Activated T-cell treated with anti-CD3 and anti-CD28 coated beads, Interleukin-2, amount 50 U/mL, for 24 hours (primary cell): ENCODE measurements at places on chromosomes 5 and 9.

- no peak overlapping the region for H3K27ac ChIP-seq
- no peak for DNase-seq
- H3K27me3 ChIP-seq, result peaks cover 75% of the 10 kb centered on the region
- H3K4me3 ChIP-seq, result no peak overlapping the region
- H3K36me3 ChIP-seq, result no peaks in the 10 kb centered on the region
Observed at GRCh38 chr5:73131711-73132425, 11.5 kb downstream of the TMEM171 start.

DNA sequence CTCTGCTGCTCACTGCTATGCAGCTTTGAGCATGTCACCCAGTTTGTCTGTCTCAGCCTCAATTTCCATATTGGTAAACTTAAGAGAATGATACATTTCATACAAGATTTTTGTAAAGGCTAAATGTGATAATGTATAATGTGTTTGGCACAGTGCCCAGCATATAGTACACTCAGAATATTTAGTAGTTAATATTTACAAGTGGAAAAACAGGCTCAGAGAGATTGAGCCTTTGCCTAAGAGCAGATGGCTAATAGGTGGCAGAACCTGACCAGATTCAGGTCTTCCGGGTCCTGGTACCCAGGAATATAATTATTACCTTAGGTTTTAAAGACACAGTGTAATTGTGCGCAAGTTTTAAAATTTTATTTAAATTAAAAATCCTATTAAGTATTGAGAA lies 46.8 kb upstream of the KIAA1958 start:
- H3K4me1 ChIP-seq, result no peaks in the 10 kb centered on the region
- no peaks in the 10 kb centered on the region for H3K27me3 ChIP-seq
- no peak for DNase-seq
- H3K4me3 ChIP-seq, result no peak overlapping the region
- no peak overlapping the region for H3K27ac ChIP-seq
- H3K36me3 ChIP-seq, result peaks cover 5% of the 10 kb centered on the region

GRCh38 chr5:99355881-99356280 lies 427.1 kb upstream of the CHD1 start:
- H3K27ac ChIP-seq, result no peak overlapping the region
- H3K4me1 ChIP-seq, result no peaks in the 10 kb centered on the region
- no peaks in the 10 kb centered on the region for H3K36me3 ChIP-seq

DNA sequence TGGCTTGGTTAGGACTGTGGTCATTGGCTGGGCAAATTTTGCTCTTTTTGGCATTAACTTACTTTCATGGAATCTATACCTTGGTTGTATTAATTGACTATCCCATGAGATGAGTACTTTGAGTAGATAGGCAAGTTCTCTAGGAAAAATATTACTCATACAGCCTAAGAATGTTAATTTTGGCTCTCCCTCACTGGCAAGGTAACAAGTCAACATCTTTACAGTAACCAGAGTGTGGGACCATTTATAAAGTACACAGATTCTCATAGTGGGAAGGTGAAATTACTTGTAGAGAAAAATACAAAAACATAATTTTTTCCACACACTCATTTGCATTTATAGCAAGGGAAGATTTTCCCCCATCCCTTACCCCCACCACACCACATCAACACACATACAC lies 154.6 kb upstream of the ZNF608 start:
- H3K4me3 ChIP-seq, result no peak overlapping the region
- no peaks in the 10 kb centered on the region for H3K36me3 ChIP-seq
- no peak overlapping the region for H3K27ac ChIP-seq
- no peaks in the 10 kb centered on the region for H3K27me3 ChIP-seq
- H3K4me1 ChIP-seq, result peaks cover 11% of the 10 kb centered on the region
